ENCODE measurements at places on chromosomes 7 and 10. TPM values are rescaled to one million over a fixed set of nuclear protein-coding genes. Genes with fewer than 3 reads are reported as not detected.

The GPC2 gene
- total RNA-seq: 6.8 TPM

The CREM gene
- total RNA-seq: 72.3 TPM

The PRRT4 gene
- 0.32 TPM for total RNA-seq

The ASB10 gene
- not detected for total RNA-seq

The HOXA13 gene
- total RNA-seq: 0.65 TPM

The FAM25A gene
- not detected for total RNA-seq

The CCDC3 gene
- 0.61 TPM for total RNA-seq
